ENCODE measurements at places on chromosomes 7 and 10.

DNA sequence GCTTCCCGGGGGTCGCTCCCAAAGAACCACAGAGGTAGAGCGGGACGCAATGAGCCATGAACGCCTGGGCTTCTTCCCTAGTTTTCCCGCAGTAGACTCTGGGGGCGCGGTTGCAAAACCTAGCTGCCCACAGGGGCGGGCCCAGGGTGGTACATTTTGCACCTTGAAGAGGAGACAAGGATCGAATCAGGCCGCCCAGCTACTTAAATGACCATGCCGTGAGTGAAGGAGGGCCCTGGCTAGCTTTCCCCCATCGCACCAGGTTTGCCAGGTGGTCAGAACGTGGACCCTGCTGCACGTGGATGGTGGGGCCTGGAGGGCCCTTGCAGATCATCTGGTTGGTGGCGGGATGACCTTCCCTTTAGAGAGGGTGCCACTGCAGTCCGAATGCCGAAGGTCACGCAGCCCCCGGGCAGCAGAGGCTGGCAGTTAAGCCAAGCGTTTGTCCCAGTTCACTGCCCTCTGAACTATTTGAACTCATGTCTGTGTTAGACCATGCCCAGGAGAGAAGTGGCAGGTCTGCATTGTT lies 604 bp upstream of the SHTN1 start:
- DNase-seq = peak; percentile 26

GRCh38 chr10:102352066-102352715 lies 43.3 kb upstream of the NFKB2 start:
- DNase-seq = peak; percentile 48

DNA sequence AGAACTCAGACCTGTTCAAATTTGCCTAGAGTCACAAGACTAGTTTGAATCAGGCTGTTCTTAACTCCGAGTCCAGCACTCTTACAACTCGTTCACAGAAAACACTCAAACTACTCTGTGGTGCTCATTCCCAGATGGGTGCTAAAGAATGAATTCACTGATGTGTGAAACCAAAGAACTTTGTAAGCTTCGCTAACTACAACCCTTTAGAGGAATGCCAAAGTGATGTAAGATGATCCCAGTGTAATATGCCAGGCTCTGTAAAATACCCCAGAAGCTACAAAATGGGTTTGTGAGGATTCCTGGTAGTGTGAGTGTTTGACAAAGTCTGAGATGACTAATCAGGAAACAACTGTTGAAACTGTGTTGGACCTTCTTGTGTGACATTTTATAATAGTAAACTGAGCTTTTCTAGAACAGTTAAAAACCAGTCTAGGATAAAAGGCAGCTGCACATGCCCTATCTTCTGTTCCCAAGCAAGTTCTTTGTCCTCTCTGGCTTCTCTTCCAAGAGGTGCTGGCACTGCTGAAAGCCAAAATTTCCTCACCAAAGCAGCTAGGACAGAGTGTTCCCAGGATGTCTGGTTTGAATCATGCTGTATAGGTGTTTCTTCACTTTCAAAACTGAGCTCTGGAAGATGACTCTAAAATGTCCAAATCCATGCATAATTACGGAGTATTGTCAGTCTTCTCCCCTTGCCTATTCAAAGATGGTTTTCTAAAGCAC lies 527.6 kb downstream of the SORCS1 start:
- DNase-seq = no peak

- DNase-seq = no peak
These were observed 90.3 kb downstream of the SRPK2 start for GRCh38 chr7:105298439-105298894.

DNA sequence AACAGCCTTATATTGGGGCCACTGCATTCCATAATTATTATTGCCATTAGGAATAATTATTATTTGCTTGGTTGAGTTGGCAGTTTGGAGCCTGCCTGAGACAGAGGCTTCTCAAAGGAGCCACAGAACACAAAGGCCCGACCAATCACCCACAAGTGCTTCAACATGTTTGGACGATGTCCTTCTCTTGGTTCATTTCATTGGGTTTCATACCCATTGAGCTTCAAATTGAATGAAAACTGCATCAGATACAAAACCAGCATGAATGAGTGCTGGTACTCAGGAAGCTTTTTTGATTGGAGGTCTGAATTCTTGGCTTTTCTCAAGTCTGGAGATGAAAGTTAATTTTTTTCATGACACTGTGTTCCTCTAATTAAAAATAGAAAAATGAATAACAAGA lies 168.3 kb downstream of the CREB5 start:
- no peak for DNase-seq

DNA sequence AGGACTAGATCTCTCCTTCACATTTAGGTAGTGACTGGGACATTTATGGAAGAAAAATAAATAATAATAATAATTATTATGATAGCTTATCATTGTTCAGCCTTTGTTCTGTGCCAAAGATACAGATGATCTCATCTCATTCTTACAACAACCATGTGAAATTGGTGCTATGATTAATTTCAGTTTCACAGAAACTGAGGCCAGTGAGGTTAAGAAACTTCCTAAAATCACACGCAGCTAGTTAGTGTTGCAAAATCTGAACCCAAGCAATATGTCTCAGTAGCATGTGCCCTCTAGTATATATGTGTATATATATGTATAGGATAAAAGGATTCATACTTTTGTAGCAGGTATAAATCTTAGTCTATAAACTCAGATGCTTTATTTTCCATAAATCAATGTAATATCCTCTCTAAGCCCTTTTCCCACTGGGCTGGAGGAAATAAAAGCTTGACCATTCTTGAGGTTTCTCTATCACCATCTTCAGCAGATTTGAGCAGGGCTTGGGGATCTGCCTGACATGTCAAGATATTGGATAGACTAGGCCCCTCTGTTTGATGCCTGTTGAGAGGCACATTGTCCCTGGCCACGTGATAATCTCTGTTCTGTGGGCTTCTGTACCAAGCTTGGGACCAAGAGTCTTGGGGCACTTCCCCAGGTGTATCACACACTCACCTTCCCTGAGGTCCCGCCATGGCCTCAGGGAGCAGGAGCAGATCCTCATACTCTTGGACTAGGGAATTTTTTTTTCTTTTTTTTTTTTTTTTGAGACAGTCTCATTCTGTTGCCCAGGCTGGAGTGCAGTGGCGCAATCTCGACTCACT lies 172.6 kb upstream of the NRP1 start:
- no peak for DNase-seq

GRCh38 chr10:77498210-77498609 lies 139.4 kb downstream of the KCNMA1 start:
- DNase-seq = no peak

DNA sequence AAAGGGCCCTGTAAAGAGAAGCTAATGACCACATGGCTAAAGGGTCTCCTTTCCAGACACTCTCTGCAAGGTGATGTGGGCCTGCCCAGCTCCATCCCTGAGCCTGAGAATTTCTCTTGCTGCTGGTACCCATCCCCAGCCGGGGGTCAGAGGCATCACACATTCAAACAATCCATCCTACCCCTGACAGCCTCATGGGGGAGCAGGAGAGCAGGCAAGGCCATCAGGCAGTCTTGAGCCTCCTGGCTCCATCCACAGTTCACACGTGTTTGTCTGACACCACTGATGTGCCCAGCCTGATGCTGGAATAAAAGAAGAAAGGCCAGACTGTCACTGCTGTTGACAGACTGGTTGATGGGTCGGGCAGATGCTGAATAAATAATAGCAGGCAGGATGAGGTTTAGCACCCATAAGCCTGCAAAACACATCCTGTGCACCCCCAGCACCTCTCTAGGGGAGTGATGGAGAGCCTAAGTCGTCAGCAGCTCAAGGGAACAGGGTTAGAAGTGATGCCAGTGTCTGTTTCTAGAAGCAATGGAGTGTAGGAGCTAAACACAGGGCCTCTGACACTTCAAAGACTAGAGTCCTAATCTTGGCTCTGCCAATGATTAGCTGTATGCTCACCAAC lies 43.5 kb downstream of the TLL2 start:
- peak; percentile 23 for DNase-seq

DNA sequence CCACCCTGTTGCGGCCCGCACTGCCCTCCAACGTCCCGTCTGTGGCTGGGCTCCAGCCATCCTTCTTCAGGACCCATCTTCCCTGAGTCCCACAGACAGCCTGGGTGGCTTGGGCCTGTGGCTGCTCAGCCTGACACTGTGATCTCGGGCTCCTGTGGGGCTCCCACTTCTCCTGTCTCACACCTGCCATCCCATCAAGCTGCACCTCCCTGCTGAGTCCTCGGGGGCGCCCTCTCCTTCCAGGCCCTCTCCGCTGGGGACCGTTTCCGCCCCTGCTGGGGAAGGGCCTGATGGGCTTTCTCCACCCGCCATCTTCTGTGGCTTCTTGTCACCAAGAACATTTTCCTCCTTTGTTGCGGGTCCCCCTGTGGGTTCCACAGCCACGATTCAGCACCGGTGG lies 173.8 kb upstream of the PPP2R2D start:
- no peak for DNase-seq

- no peak for DNase-seq
These were observed 37.2 kb downstream of the CALML5 start for GRCh38 chr10:5461914-5462840.

GRCh38 chr7:15326044-15326644 lies 235.7 kb downstream of the AGMO start:
- DNase-seq = peak; percentile 76

DNA sequence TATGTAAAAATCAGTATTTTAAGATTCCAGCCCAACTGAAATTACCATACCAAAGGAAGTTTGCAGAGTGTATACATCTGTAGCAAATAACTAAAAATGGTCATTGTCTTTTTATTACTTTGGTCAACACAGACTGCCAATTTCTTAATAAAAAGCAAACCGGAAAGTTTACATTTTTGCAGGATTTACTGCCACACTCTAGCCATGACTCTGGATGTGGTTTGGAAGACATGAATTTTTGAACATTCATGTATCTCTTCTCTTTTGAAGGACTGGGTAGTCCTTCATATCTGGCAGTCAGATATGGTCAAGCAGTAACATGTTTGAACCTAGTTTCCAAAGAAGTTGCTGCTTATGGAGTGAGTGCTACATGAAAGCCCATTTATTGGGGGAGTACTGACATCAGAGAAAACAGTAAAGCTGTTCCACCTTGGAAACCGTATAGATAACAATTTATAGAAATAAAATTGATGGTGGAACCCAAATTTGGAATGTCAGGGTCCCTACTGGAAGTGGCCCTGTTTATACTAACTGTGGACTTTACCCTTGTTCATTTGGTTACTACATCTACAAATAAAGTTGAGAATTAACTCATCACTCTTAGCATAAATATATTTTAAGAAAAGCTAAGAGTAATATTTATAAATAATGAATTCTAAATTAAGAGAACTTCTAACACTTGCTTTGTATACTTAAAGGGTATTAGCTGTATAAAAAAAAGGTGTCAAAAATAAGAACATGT lies 84.6 kb downstream of the ZMYND11 start:
- no peak for DNase-seq

DNA sequence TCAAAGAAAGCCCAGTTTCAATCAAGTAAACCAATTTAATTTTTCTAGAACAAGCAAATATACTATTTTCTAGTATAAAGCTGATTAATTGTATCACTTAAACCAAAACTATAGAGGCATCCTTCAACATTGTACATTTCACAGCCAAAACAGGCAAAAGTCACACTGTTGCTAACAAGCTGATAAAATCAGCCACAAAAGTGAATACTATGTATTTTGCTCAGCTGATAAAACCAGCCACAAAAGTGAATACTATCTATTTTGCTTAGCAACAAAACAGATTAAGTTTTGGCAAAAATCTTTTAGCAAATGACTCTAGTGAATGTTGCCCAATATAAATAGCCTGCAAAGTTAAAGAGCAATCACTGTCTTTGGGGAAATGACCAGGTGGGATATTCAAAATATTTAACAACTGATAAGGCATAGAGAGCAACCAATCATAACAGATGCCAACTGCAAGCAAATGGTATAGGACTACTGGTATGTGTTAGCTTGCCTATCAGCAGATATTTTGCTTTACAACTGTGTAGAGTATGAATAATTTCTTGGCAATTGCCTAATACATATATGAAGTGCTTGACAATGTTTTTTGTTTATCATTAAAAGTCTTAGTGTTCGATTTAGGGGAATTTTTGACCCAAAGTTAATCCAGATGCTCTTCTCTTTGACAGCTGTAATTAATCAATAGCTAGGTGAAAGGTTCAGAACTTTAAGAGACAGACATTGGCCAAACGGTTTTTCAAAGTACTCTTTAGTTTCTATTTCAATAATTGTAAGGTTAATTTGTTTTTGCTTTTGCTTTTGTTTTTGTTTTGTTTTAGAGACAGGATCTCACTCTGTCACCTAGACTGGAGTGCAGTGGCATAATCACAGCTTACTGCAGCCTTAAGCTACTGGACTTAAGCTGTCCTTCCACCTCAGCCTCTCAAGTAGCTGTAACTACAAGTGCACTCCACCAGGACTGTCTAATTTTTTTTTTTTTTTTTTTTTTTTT lies 44.4 kb upstream of the SP4 start:
- no peak for DNase-seq

DNA sequence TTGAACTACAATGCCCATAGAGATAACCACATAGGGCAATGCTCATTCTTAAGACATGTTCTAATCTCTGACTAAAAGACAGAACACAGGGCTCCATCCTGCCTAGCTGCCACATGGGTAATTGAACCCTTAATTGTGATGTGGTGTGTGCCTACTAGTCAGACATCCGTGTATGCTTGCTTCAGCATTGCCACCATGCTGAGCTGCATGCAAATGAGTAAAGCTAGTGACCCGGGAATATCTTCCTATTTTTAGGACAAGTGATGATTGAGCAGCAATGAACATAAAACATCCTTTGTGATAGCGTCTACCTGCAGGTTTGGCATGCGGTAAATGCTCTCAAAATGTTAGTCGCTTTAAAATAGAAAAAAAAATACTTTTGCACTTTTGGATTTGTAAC lies 115.8 kb downstream of the MAGI2 start:
- no peak for DNase-seq

DNA sequence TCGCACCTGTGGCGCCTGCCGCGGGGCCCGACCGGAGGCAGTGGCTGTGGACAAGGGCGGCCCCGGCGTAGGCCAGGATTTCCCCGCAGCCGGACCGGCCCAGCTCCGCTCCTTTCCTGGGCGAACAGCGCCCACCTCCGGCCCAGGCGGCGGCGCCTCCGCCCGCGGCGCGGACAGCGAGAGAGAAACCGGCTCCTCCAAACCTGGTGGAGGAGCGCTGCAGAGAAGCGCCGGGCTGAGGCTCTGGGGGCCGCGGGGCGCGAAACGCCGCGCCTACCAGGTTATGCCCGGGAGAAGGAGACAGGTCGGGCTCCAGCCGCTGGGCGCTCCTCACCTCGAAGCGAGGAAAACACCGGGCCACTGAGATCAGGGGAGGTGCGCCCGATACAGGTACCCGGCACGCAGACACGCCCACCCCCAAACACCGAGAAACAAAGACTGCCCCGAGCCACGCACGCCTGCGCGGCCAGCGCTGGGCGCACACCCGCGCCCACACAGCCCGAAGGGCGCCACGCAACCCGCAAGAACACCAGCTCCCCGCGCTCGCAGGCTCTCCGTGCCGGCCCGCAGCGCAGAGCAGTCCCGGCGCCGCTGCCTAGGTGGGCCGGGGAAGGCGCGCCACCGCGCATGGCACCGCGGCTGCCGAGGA lies 3.3 kb downstream of the GRID1 start:
- peak; percentile 17 for DNase-seq

All from NCI-H1092 treated with DMSO at 0.1 percent for 48 hours (cell line).